ENCODE measurements at places on chromosomes 3 and 15.

GRCh38 chr3:193897731-193898180 is 238.2 kb upstream of the HES1 start:
- DNase-seq, result no peak

DNA sequence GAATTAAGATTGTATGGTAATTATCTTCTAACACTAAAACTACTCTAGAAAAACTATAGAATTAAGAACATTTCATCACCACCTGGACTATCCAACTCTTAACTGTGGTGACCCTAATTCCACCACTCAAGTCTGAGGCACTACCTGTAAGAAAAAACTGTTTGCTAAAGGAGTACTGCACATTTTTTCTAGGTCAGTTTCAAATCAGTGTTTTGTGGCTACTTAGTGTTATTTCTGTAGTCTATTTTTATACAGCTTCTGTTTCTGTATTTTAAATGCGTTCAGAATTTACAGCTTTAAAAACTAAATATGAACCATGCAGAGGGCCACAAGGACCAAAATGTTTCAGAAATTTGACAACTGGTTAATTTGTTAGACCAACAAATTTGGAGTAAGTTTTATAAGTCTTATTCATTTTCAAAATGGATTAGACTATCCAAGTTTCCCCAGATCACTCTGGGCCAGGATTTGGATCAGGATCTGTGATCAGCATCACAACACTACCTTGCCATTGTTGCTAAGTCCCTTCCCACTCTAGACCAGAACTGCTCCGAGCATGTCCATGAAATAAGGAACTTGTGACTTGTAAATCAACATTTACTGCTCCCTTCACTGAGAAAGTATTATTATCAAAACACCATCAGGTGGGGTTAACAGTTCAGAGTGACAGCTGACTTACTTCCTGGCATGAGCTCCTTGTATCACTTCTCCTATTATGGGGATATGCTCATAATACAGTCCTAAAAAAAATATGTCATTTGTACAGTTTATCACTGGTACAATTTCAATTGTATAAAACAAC is 8.6 kb downstream of the GLT8D1 start:
- DNase-seq, result no peak

DNA sequence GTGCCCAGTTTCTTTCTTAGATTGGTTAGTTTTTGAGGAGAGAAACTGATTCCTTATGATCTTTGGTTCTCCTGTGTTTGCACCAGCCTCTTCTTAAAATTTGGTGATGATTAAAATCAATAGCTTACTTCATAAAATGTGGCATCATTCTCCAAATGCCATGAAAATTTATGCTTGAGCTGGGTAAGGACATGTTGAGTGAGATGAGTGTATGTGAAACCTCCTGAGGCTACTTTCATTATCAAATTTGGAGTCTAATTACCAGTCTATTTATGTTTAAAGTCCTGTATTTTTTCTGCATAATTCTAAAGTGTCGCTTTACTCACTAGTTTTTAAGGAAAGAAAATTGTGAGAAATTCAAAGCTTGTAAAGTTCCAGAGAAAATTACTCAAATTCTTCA is 102.1 kb downstream of the DIPK2A start:
- no peak for DNase-seq

DNA sequence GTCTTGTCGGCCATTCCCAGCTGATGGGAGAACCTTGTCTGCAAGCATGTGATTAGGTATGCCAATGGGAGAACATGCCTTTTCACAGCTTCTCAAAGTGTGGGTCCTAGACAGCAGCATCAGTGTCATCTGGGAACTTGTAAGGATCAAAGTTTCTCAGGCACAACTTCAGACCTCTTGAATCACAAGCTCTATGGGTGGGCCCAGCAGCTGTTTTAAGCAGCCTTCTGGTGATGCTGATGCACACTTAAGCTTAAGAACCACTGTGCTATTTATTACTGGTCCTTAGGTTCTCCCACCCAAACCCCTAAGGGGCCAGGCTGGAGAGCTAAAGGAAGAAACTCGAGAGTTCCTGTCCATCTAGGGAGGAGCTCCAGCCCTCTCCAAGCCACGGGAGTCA is 453.9 kb upstream of the PROK2 start:
- no peak for DNase-seq

GRCh38 chr3:9785602-9786001 is 6.7 kb downstream of the TADA3 start:
- no peak for DNase-seq

DNA sequence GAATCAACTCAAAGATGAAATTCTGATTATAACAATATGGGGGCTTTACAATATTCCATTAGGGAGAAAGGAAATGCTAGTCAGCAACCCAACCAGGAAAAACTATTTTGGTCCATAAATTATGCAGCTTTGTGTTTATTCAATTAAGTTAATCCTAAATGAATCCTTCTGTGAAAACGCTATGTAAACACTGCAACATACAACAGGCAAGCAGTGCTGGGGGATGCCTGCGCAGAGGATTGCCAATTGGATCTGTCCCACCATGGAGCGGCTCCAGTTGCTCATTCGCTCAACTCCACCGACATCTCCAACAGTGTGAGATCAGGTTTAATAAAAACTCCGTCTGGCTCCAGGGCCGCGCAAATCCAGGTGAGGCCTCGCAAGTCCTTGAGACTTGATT is 290.5 kb upstream of the VEPH1 start:
- no peak for DNase-seq

- DNase-seq, result no peak
Observed at GRCh38 chr15:77019521-77020331, 24.8 kb downstream of the PSTPIP1 start.

DNA sequence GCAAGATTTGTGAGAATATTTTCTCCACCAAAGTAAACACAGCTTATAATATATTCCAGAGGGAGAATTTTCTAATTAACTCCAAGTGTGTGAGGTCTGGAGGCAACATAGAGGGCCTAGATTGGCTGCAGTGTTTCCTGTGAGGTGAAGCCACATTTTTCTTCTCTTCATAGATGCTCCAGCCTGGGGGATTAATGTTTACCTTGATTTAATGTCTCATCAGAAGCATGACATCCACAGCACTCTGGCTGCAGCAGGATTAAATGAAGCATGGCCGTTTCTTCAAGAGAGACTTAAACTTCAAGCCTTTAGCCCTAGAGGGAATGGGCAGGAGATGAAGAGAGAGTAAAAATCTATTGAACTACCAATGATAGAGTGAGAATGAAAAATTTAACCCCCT is 137.9 kb upstream of the ZBTB20 start:
- DNase-seq, result no peak

- DNase-seq, result no peak
Observed at GRCh38 chr15:67850994-67851571, 11.2 kb upstream of the RNU6-1 start.

DNA sequence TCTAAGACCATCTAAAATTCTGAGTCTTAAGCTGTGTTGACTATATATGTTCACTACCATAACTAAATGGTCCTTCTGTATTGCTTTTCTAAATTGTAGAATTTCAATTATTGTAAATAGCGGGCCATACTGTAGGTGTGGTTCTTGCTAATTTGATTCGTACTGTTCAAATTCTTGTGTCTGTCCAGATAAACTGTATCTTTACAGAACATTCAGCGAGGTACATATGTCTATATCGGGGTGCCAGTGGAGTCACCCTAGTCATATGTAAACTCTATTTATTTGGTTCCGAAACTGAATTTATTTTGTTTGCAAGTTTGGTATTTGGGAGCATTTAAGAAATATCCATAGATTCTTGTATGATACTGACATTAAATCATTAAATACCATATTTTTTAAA is 69.0 kb downstream of the IGF1R start:
- no peak for DNase-seq

- no peak for DNase-seq
Observed at GRCh38 chr15:50260969-50261496, 4.5 kb downstream of the HDC start.

GRCh38 chr3:36178018-36178417 is 202.3 kb upstream of the STAC start:
- no peak for DNase-seq

DNA sequence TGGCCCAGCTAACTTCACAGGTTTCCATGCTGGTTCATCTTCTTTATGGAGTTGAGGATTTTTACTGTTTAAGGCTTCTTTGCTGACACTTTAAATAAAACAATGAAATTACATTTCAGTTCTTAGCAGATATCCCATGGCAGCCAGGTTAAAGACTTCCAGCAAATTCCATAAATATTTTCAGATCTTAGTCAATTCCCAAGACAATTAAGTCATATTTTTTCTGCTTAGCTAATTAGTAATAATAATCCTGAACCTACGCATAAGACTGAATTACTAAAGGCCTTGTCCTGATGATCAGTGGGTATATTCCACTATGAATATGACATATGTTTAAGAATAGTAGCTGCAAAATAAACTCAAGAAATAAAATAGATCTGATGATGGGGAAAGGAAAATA is 83.3 kb downstream of the NR2E3 start:
- DNase-seq, result no peak

DNA sequence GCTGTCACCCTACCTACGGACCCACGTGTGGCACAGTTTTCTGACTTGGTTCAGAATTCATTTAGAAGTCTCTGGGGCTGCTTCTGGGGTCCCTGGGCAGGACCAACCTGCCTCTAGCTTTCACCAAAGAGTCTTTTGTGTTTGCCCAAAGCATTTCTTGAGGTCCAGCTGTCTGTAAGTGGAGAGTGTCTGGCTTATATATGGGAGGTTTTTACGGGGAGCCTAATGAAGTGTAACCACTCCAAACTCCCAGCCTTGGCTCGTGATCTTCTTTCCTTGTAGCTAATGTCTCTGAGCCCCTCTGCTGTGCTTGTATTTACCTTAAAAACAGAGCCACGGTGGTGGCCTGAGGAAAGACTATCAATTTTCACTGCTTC is 109.0 kb upstream of the CTDSPL start:
- DNase-seq, result no peak

DNA sequence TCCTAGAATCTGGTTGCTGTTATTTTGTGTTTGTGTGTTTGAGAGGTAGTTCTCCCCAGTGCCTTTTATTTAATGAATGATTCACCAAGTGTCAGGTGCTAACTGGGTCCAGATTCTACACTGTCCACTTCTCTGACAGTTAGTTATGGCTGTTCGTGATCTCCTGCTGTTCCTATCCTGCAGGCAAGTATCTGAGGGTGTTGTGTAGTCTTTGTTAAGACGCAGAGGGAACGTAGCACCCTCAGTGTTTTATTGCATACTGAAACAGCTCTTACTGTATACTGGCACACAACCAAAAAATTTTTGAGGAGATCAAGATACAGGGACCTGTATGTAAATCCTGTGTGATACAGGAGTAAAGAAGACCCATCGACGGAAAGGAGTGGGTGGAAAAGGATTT is 1271.3 kb downstream of the ROBO1 start:
- DNase-seq, result no peak

GRCh38 chr3:170485294-170485693 is 66.6 kb downstream of the CLDN11 start:
- no peak for DNase-seq
